ENCODE measurements at places on chromosomes 3 and 15.

DNA sequence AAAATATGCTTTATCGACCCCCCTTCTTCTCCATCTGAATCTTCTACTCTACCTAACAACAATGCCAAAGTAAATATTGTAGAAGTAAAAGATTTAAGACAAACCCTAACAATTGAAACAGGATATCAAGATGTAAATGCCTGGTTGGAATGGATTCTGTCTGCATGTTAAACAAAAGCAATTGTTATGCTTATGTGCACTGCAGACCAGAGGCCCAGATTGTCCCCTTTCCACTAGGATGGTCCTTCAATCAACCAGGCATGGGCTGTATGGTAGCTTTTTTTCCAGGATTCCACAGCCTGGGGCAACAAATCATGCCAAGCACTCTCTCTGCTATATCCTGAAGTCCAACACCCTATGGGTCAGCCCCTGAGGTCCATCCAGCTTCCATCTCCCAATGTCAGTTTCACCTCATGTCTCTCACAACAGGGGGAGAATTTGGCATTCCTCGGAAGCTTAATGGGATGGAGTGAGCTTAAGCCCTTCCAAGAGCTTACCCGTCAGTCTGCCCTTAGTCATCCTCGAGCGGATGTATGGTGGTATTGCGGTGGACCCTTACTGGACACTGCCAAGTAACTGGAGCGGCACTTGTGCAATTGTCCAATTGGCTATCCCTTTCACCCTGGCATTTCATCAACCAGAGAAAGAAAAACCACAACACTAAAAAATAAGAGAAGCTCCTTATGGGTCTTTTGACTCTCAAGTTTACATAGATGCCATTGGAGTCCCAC lies 36.2 kb downstream of the ZNF589 start:
- DNase-seq, result no peak

GRCh38 chr3:98433764-98434163 lies 29.2 kb upstream of the OR5K1 start:
- no peak for DNase-seq

- no peak for DNase-seq
These were observed 145.3 kb downstream of the CD47 start for GRCh38 chr3:107945417-107946094.

GRCh38 chr3:64686446-64686908 lies 1.3 kb downstream of the ADAMTS9 start:
- no peak for DNase-seq

DNA sequence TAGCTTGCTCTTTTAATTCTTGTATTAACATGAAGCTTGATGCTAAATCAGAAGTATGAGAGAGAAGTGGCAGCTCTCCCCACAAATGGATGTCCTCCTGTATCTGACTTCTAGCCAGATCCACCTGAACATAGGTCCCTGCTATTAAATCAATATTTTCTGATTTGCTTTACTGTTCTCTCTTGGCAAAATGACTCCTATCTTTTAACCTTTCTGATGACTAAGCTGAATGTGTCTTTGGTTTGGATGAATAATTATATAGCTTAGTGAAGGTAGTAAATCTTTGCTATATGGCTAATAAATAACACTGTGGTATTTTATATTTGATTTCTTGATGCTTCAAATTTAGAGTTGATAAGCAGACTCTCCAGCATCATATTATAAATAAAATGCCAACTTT lies 28.3 kb upstream of the ARL14 start:
- DNase-seq, result no peak

DNA sequence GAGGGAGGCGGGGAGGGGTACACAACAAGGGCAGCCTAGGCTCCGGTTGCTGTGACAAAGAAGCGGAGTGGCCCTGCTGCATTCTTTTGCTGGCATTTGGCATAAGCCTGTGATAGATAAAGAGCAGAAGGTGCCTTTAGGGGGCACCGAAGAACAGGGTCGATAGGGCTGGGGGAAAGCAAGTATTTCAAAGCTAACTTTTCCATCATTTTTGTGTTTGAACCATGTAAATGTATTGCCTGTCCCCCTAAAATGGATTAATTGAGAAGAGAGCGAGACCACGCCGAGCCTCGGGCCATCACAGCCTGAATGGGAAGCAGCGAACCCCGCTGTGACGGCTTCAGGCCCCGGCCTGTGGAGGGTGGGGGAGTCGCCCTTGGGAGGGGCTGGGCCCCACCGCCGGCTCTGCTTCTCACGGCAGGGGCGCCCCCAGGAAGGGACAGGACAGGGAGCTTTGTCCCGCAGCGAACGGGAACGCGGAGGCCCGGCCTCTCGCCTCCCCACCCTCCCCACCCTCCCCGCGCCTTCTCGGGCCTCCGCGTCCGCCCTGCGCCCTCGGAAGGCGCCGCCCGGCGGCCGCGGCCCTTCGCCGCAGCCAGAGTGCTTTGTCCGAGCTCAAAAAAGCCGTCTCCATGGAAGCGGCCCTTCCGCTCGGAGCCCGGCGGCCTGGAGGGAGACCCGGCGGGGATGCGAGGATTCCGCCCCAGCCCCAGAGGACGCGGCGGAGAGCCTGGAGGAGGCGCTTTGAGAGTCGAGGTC lies 32.4 kb upstream of the ALDH1L1 start:
- DNase-seq, result no peak

- DNase-seq, result no peak
These were observed 41.2 kb downstream of the PTPN23 start for GRCh38 chr3:47421741-47422649.

Measured in CD8-positive, alpha-beta T cell (primary cell).